Lung (tissue), 17 donors: ENCODE measurements at places on chromosomes 6 and 20.

DNA sequence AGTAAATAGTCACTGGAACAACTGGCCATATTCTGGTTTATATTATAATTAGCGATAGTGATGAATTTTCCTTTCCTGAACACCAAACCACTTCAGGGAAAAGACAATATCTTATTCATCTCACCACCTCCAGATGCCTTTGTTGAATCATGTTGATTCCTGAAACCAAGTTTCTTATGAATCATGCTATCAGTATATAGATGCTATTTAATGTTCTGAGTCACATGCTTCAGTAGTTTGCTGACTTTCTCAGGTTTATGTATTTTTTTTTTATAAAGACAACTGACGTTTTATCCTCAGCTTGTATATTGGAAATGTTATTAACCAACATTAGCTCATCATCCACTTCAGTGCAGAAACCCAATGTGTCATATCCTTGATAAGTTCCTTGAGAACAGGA lies 710.2 kb upstream of the POU3F2 start:
- no peak for DNase-seq

DNA sequence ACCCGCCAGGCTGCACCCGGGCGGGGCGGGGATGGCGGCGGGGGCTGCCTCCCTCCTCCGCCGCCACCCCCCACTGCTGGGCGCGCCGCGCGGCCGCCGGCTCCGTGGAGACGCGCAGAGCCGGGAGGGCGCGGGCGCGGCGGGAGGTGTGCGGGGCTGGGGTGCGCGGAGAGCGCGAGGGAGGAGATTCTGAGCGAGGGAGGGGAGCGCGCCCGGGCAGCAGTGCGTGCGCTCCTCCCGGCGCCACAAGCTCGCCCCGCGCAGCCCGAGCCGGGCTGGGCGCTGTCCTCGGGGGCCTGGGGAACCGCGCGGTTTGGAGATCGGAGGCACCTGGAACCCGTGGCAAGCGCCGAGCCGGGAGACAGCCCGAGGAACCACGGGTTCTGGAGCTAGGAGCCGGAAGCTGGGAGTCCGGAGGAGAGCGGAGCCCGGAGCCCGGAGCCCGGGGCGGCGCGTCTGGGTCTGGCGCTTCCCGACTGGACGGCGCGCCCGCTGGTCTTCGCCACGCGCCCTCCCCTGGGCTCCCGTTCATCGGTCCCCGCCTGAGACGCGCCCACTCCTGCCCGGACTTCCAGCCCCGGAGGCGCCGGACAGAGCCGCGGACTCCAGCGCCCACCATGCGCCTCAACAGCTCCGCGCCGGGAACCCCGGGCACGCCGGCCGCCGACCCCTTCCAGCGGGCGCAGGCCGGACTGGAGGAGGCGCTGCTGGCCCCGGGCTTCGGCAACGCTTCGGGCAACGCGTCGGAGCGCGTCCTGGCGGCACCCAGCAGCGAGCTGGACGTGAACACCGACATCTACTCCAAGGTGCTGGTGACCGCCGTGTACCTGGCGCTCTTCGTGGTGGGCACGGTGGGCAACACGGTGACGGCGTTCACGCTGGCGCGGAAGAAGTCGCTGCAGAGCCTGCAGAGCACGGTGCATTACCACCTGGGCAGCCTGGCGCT lies at the start of gene NTSR1:
NTSR1 (plus strand) TSS at position 246 of the 946 bp plus-strand sequence; CDS start at position 618, 372 bp downstream.
- no peak for DNase-seq

DNA sequence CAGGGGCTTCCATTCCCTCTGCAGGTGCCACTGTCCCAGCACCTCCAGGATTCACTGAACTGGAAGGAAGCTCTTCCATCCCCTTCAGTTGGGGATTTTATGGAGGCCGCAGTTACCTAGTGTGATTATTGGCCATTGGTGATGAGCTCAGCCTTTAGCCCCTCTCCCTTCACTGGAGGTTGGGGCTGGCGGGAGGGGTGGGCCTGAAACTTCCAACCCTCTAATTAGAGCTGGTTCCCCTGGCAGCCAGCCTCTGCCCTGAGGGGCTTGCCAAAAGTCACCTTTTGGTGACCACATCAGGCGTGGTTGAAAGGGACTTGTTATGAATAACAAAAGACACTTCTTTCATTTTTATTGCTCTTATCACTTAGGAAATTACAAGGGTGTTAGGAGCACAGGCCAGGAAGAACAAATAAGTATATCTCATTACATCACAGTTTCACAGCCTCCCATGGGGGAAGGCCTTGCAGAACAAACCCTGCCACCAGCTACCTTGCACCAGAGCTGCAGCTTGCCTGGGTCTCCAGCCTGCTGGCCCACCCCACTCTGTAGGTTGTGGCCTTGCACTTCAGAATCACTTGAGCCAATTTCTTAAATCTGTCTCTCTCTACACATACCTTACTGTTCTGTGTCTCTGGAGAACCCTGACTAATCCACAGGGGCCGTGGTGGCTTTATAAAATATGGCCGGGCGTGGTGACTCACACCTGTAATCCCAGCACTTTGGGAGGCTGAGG lies 5.0 kb downstream of the PYGB start:
- DNase-seq, result no peak

GRCh38 chr6:3247255-3248146 lies 11.2 kb upstream of the PSMG4 start:
- peak; percentile 69 for DNase-seq

GRCh38 chr6:41122373-41122772 lies 31.8 kb downstream of the TREML1 start:
- no peak for DNase-seq

GRCh38 chr6:35047265-35048011 lies 93.7 kb downstream of the TCP11 start:
- peak; percentile 76 for DNase-seq

- peak; percentile 87 for DNase-seq
Measured at GRCh38 chr20:24863356-24863755, 85.7 kb upstream of the CST7 start.

- DNase-seq, result no peak
Measured at GRCh38 chr6:16973051-16973450, 128.8 kb upstream of the STMND1 start.

DNA sequence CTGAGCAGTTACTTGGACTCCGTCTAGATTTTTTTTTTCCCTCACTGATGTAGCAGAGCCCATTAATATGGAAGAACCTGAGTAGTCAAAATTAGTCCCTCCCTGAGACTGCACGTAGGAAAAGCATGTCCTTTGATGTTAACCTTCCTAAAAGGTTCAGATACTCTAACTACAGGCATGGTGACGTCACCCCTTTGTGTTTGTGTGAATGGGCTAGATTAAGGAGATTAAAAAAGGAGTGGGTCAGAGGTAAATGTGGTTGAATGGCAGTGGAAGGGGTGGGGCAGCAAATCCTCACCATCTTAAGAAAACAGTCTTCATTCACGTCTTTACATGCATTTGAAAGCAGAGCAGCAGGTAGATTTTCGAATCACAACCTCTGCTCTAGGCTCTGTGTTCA lies 521.1 kb downstream of the TFAP2B start:
- DNase-seq, result no peak

DNA sequence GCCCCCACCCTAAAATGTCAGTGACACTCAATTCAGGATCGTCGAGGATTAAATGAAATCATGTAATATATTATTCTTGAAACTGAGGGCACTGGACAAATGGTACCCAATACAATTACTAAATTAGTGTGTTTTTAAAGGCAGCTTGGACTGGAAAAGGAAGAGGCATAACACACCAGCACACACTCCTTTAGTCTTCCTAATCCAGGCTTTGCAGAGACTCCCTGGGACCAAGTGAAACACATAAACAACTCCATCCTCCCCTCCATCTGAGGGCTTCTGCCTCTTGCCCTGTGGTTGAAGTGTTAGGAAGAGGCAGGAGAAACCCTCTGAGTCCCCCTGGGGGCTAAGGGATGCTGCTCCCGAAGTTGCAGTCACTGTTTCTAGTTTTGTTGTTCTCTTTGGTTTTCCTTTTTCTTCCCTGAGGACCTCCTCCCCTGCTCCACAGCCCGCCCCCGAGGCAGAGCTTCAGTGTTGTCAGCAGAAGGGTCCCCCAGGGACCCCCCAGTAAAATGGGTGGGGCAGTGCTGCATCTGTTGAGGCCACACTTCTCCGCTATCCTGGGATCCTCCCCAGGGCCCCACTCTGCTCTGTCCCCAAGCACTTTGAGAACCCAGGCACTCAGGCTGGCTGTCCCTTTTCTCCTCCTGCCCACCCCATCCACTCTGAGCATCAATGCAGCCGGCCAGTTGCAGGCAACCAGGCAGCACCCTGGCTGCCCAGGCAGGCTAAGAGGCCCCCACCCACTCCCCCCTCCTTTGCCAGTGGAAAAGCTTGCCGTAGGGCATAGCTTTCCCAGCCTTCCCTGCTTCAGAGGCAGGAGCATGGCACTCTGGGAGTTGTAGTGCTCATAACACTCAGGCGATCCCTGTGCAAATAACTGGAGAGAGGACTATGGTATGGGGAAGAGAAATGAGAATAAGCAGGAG lies 5.9 kb downstream of the TMEM63B start:
- peak; percentile 79 for DNase-seq

GRCh38 chr20:22909436-22909835 lies 125.7 kb upstream of the SSTR4 start:
- no peak for DNase-seq

GRCh38 chr20:60573003-60573680 lies 614.9 kb downstream of the CDH26 start:
- DNase-seq, result no peak

DNA sequence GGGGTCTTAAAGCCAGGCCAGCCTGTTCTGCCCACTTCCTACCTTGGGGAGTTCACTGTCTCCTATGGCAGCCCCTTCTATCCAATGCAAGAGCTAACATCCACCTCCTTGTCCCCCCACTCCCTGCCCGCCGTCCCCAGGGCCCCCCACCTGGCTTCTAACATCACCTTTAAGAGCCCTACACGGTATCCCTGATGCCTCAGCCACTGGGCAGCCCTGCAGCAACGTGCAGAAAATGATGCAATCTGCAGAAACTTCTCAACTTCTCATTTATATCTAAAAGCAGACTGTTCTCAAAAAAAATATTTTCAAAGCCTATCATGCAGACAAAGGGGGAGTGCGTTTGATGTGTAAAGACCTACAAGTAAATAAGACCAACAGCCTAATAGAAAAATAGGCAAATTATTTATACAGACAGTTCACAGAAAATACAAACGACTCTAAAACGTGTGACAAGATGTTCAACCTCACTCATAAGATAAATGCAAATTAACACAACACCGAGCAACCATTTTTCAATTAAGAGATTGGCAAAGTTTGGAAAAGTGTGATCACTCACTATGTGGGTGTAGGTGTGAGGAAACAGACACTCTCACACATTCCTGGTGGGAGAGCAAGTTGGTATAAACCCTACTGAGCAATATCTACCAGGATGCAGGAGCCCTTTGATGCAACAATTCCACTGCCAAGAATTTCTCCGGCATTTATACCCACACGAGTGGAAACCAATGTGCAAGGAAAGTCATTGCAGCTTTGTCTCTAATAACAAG lies 15.1 kb upstream of the HCK start:
- no peak for DNase-seq

DNA sequence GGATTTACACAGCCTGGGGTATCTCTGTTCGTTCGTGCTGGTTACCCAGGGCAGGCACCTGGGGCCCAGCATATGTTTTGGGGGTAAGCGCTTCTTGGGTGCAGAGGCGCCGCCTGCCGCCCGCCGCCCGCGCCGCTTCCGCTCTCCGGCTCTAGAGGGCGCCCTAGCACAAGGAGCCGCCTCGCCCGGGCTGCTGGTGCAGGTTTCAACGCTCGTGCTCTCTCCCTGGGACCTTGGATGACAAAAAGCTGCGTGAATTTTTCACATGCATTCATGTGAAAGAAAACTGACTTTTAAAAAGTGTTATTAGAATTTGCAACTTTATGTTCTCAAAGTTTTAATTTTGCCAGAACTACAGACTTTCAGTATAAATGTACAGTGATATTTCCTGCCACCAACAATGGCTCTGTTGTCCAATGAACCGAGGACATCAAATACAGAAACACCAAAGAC lies 32.5 kb downstream of the PRR18 start:
- peak; percentile 58 for DNase-seq

- no peak for DNase-seq
Measured at GRCh38 chr6:22101163-22101562, 195.7 kb downstream of the PRL start.

DNA sequence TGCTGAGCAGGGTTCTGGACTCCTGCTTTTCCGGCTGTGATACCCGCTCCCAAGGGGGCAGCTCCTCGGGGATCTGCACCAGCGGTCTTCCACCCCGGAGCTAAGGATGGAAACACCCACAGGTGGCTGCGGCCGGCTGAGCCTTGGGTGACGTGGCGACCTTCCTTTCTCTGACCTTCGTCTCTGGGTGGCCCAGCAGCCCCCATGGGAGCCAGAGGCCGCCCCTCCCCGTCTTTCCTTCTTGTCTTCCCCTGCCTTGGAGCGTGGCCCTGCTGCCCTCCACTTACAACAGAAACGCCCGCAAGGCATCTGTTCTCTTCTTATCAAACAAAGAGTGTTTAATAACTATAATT lies 405.7 kb downstream of the TAF4 start:
- DNase-seq, result no peak

DNA sequence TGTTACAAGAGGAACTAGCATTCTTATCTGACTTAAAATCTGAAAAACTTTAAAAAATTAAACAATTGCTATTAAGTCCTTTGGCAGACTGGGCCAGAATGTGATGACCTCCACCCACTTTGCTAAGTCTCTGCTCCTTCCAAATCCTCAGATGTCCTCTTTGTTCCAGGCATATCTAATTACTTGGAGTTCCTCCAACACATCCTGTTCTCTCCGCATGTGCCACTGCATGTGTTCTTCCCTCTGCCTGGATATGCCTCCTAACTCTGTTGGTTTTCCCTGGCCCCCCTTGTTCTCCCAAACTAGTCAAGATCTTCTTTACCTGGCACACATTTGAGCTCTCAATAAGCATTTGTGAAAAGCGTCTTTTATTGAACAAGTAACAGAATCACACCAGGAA lies 23.1 kb downstream of the ELOVL2 start:
- no peak for DNase-seq

DNA sequence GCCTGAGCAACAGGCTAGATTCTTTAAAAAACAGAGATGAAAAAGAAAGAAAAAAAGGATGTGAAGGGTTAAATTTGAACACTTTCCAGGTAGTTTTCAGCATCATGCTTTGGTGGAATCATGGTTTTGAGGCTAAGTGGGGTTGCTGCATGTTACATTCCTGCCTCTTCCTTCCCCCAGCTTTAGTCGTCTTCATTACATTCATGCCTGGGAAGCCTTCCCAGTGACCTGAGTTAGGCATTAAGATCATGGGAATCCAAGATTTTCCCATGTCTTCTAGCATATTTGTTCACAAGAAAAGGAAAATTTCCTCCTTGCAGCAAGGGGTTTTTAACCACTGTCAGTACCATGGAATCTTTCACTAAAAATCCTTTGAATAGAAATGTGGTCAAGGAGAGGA lies 12.0 kb downstream of the TPX2 start:
- DNase-seq, result peak; percentile 57
